ENCODE measurements at places on chromosomes 7 and 10.
A peak's percentile ranks its signal among the peaks of the same experiment; 100 is the strongest.

DNA sequence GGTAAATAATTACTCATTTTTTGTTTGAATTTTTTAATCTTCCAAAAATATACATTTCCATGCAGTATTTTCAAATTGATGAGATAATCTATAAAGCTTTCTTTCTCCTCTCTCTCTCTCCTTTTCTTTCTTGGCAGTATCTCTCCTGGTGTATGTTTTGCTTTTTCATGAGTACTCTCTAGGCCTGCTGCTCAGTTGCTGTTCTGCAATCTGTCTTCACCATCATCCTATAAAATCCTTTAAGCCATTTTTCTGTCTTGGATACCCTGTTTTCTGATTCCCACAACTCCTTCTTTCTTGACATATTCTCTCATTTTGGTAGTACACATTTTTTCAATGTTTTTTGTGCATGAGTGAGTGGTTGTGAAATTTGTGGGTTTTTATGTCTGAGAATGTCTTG is 1558.1 kb upstream of the LRRTM3 start:
- DNase-seq = no peak

DNA sequence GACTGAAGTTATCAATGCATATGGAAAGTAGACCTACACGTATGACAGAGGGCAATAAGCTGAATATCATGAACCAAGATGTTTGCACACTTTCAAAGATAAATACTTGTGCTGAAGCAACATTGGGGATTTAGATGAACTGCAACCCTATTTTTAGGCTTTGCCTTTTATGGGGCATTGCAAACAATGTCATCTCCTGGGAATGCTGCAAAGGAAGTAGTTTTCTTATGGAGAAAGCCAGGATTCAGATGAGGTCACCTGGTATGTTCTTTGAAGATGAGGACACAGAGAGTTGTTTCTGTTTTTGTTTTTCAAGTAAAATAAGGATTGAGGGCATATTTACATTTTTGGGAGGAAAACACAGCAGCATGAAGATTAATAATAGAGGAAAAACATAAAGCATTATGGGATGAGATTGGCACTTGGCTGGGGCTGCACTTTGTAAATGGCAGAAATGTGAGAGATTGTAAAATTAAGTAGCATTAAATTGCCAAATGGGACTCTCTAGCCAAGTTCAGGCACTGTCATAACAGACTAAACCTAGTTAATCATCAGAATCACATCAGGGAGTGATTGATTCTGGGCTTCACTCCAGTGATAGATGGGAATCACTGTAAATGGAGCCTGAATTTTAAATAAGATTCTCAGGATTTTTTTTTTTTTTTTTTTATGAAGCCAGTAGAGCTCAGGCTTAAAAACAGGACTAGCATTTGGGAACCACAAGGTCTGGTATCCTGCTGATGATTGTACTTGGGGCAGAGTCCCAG is 63.1 kb downstream of the MALRD1 start:
- DNase-seq = no peak

- no peak for DNase-seq
These were observed 81.0 kb downstream of the SNX10 start for GRCh38 chr7:26372704-26373103.

DNA sequence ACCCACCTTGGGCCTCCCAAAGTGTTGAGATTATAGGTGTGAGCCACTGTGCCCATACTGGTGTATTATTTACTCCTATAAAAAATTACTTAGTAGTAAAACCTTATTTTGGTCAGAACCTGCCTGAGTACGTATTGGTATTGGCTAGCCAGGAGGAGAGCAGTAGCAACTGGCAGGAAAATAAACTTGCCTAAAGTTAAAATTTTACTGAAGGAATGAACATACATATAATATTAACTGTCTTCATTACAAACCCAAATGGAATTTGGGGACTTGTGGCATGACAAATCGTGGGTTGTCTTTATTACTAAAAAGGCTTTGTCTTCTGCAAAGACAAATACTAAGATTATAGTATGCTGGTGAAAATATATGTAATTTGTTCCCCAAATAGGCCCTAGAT is 8.4 kb downstream of the RAB18 start:
- no peak for DNase-seq

DNA sequence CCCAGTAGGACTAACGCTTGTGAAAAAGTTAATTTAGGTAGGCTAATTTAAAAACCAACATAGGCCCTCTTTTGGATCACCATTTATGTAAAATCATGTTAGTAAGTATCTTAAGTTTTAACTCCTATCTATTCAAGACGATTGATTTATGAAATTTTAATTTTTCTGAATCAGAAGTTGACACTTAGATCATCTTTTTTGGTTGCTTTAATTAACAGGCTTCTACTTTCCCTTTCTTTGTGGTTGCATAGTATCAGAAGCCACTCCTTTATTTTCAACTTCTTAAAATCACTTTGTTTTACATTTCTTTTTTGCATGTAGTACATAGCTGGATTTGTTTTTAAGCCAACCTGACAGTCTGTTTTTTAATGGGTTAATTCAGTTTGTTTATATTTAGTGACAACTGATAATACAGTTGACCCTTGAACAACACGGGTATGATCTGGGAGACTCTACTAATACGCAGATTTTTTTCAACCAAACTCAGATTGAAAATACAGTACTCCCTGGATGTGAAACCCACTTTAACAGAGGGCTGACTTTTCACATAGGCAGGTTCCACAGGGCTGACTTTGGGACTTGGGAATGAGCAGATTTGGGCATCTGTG is 69.7 kb upstream of the SYPL1 start:
- no peak for DNase-seq

DNA sequence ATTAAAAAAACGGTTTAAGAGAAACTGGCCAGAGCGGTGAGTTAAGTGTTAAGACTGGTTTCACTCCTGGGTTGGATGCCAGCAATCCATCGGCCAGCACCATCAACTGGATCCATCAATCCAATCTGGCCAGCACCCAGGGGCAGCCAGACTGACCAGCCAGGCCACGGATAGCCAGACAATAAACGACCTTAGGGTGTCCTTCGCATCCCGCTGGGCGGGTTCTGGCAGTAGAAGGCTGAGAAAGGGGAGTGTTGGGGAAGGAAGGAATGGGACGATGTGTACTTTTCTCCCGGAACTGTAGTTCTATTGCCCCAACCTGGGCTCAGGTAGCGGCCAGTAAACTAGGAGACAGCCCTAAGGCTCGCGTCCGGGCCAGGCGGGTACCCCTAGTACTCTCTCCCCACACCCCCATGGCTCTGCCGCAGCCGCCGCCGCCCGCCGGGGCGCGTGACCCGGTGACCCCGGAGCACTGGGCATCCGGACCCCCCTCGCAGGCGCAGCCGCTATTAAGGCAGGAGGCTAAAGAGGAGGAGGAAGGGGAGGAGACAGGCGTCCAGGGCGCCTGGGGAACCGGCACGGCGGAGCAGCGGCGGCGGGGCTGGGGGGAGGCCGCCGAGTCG is at the start of gene CASD1:
CASD1 (plus strand) TSS at position 546 of the 623 bp plus-strand sequence. CDS start 276 bp downstream, outside the sequence.
- DNase-seq = peak; percentile 33

DNA sequence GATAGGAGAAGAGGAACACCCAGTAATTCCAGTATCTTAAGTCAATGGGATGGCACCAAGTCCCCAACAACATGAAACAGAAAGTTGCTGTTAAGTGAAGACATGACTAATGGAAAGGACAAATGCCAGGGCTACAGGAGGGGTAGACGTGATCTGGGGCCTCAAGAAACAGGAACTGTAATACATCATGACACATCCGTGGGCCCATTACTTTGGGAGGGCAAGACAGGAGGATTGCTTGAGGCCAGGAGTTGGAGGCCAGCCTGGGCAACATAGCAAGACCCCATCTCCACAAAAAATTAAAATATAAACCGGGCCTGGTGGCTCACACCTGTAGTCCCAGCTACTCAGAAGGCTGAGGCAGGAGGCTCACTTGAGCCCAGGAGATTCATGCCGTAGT is 408.6 kb upstream of the PRKCQ start:
- DNase-seq = no peak

DNA sequence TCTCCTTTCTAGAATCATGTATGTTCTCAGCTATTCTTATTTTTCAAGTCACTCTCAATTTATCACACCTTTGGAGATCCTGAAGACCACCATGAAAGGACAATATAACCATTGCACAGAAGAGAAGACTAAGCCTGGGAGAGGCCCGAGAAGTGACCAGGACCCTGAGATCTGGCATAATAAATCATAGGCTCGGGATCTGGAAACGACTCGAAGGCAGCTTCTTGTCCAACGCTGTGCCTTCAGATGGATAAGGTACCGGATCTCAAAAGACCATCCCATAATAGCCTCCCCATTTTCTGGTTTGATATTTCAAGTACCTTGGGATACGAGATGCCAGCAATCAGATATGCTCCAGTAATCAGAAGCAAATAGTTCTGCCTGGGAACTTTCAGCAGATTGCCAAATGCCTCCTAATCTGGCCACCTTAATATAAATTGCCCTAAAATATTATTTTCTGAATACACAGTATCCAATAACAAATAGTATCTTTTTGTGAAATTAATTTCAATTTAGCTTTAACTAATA is 179.2 kb upstream of the ZMIZ1 start:
- DNase-seq = no peak

GRCh38 chr7:151063212-151063561 is 3.8 kb downstream of the SLC4A2 start:
- DNase-seq = peak; percentile 41

GRCh38 chr10:117615649-117616048 is 73.1 kb downstream of the EMX2 start:
- no peak for DNase-seq

- DNase-seq = no peak
These were observed 50.8 kb downstream of the AP3M1 start for GRCh38 chr10:74099836-74100235.

- DNase-seq = no peak
These were observed 105.7 kb downstream of the ST8SIA6 start for GRCh38 chr10:17348501-17349349.

GRCh38 chr7:33998476-33998875 is 93.1 kb downstream of the BMPER start:
- peak; percentile 7 for DNase-seq

GRCh38 chr7:44318332-44318731 is 7.1 kb downstream of the CAMK2B start:
- no peak for DNase-seq

DNA sequence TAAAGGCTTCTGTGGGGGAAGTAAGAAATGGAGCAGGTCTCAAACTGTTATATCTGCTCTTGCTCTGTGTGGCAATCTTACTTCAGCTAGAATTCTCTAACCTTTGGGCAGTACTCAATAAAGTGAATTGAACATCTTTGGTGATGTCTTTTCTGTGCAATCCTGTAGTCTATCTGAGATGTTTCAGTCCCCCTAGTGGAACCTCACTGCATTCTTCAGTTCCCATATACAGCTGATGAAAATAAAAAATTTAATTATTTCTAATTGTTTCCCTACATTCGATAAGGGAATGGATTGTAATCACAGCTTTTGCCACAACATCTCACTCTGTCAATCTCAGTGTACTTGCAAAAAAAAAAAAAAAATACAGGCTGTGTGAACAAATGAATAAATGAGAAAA is 522.6 kb downstream of the DNAJB9 start:
- DNase-seq = no peak

- DNase-seq = peak; percentile 73
These were observed 1.4 kb upstream of the TSPAN15 start for GRCh38 chr10:69449841-69450240.

- no peak for DNase-seq
These were observed 30.5 kb upstream of the CPXM2 start for GRCh38 chr10:123922126-123922525.

- peak; percentile 7 for DNase-seq
These were observed 127.6 kb upstream of the SLC26A5 start for GRCh38 chr7:103573479-103574058.

- no peak for DNase-seq
These were observed 13.9 kb downstream of the MEST start for GRCh38 chr7:130505753-130506152.

DNA sequence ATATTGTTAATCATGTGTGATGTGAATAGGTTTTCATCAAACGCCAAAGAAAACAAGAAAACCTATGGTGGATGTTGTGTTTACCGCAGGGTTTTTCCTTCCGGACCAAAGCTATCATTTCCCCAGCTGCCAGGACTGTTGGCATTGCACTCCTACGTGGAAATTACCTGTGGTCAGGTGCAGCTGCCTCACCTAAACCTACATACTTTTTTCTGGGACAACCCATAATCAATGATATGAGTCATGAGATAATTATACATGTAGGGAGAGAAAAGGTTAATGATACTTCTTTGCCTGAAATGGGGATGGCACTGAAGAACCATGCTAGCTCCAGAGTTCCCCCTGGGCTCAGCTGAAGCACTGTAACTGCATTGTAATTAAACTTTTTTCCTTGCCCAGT is 223.6 kb upstream of the SEMA3E start:
- DNase-seq = no peak

GRCh38 chr7:129514683-129515082 is 12.4 kb downstream of the SMKR1 start:
- no peak for DNase-seq

DNA sequence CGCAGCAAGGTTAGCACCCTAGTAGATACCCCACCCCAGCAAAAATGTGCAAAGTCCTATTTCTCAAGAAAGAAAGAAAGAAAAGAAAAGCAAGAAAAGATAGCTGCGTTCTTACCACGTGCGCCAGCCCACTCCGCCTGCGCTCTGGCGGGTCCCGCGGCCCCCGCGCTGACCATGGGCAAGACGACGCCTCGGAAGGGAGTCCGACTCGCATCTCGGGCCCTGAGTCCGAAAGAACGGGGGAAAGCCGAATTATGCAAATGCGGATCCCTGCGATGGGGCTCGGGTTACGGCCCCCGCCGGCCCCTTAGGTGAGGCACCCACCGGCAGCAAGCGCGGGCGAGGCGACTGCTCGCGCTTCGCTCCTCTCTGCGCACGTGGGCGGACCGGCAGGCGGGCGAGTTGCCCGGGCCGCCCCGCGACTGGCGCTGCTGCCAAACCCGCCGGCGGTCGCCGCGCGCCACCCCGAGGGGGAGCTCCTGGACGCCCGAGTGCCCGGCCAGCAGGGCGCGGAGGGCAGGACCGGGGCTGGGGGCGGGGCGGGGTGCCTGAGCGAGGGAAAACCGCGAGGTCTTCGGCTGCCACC is 2.4 kb upstream of the EGR2 start:
- no peak for DNase-seq

DNA sequence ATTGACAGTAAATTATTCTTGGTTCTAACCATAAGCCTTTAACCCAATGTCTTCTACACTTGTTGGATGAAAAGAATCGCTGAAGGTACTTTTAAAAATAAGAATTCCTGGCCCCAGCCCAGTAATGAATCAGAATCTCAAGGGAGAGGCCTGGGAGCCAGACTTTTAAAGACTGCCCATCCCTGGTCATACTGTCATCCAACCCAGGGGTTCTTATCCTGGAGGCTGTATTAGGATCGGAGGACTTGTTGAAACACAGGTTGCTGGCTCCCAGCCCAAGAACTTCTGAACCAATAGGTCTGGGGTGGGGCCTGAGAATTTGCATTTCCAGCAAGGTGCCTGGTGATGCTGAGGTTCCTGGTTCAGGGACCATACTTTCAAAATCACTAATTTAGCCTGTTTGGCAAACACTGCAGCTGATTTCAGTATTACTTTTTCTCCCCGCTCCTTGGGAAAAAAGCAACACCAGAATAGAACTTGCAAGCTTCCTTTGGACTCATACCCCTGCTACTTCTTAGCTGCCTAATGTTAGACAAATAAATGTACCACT is 79.5 kb upstream of the FAM133B start:
- no peak for DNase-seq
